ENCODE measurements at places on chromosomes 2 and 18.

DNA sequence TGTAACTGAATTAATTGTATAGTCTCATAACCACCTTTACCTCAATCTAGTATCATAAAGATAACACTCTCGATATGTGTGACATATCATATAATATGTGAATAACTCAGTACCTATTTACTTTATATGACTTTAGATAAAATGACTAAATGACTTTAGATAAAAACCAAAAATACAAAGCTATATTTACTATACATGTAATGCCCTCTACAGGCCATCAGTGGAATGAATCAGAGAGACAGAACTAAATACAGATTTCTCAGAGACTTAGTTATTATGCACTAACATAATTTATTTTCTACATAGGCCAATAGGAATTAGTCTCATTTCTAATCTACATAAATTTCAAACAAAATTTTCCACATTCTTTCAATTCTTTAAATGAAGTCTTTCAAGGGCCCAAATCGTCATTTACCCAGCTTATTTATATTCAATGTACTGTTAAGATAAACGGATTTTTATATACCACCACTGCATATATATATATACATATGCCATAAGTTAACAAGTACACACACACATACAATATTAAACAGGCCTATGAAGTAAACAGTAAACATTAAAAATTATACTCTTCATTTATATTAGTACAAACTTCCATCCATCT, 219.9 kb downstream of the EXOC6B start:
- H3K4me3 ChIP-seq: no peak overlapping the region
- no peaks in the 10 kb centered on the region for H3K36me3 ChIP-seq
- no peaks in the 10 kb centered on the region for H3K27me3 ChIP-seq
- no peaks in the 10 kb centered on the region for H3K4me1 ChIP-seq

DNA sequence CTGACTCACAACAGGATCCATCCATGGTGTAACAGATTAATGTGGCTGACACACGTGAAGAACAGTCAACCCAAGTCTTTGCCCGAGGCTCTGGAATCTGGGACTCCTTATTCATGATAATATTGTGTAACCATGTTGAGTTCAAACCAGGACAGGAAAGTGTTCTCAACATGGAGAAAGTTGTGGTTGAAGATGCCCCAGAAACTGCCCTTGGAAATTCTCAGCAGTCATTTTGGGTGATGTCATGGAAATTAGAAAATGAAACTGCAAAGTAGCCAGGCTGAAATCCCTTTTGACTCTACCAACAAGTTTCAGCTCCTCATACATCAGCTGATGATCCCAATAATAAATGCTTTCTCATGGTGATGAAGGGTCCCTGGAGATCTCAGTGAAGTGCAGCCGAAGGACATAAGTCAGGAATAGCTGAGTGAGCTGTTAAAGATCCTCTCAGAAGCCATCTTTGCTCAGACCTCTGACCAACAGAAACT, 307.7 kb downstream of the TNS1 start:
- no peak overlapping the region for H3K4me3 ChIP-seq
- H3K27ac ChIP-seq: no peak overlapping the region
- H3K4me1 ChIP-seq: no peaks in the 10 kb centered on the region
- no peaks in the 10 kb centered on the region for H3K36me3 ChIP-seq

DNA sequence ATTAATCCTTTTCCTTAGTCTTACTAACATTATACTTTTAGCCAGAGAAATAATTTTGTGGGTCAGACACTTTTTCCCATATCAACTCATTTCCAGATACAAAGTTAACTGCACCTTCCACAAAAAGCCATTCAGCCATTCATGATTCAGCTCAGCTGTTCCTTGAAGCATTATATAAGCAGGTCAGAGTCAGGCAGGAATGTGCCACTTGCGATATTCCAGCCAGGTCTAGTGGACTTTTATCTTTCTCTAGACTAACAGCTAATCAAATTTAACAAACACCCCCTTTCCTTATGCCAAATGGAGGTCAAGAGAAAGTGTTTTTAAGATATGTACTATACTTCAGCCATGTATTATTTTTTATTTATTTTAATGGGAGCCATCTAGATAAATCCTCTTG, 75.6 kb upstream of the EPB41L3 start:
- H3K4me3 ChIP-seq: no peak overlapping the region
- no peak overlapping the region for H3K27ac ChIP-seq
- H3K4me1 ChIP-seq: no peaks in the 10 kb centered on the region
- H3K36me3 ChIP-seq: no peaks in the 10 kb centered on the region
- DNase-seq: no peak

- H3K27me3 ChIP-seq: no peaks in the 10 kb centered on the region
- no peak overlapping the region for H3K4me3 ChIP-seq
- H3K36me3 ChIP-seq: no peaks in the 10 kb centered on the region
- no peaks in the 10 kb centered on the region for H3K4me1 ChIP-seq
- no peak for DNase-seq
These were observed 81.1 kb downstream of the UPP2 start for GRCh38 chr2:158182676-158183295.

GRCh38 chr2:234863043-234863934, 88.5 kb upstream of the SH3BP4 start:
- no peak overlapping the region for H3K4me3 ChIP-seq
- no peaks in the 10 kb centered on the region for H3K27me3 ChIP-seq
- no peak for DNase-seq
- no peak overlapping the region for H3K27ac ChIP-seq
- no peaks in the 10 kb centered on the region for H3K36me3 ChIP-seq

DNA sequence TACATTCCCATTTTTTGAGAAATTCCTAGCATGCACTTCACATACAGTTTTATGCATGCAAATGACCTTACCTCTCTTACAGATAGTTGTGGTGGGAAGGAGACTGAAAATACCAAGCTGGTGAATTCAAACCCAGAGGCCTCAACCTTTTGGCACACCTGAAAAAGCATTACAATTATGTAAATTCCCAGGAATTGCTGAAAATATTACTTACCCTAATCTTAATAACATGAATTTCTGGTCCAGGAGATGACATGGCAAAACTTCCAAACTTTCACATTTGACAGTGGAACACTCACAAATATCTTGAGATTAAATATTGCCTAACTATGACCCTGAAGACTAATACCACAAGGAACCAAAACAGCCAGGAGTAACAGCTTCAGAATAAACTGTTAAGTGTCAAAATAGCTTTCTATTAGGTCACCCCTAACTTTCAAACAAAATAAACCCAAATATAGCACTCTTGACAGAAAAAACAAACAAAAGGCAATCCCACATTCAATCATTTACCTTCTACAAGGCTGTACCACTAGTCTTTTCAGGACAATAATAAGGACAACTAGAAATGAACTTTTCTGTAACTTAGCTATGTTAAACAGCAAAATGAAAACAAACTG, 10.9 kb upstream of the PEX13 start:
- H3K27ac ChIP-seq: no peak overlapping the region
- H3K27me3 ChIP-seq: no peaks in the 10 kb centered on the region
- no peak for DNase-seq
- H3K4me3 ChIP-seq: no peak overlapping the region

DNA sequence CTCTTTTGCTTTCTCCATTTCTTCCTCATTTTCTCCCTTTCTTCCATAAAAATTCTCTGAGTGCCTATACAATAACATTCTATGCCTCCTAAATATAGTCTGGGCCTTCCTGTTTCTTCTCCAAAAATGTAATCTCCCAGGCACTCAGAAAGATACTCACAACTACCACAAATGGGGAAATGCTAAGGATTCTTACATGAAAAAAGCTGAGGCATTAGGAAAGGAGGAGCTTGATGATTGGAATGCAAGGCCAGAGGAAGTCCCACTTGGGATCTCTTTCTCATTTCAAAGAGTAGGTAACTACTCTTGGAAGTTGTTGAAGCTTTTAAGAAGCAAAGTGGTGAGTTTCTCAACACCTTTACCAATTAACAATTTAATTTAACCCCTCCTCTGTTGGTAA, 3.4 kb downstream of the VSNL1 start:
- H3K27ac ChIP-seq: no peak overlapping the region
- H3K36me3 ChIP-seq: no peaks in the 10 kb centered on the region
- H3K4me3 ChIP-seq: no peak overlapping the region
- no peaks in the 10 kb centered on the region for H3K4me1 ChIP-seq
- H3K27me3 ChIP-seq: peaks cover 6% of the 10 kb centered on the region
- DNase-seq: no peak

- no peaks in the 10 kb centered on the region for H3K27me3 ChIP-seq
- H3K36me3 ChIP-seq: no peaks in the 10 kb centered on the region
- no peak overlapping the region for H3K4me3 ChIP-seq
- no peak for DNase-seq
- H3K4me1 ChIP-seq: no peaks in the 10 kb centered on the region
- H3K27ac ChIP-seq: no peak overlapping the region
These were observed 286.6 kb downstream of the DPP10 start for GRCh38 chr2:114729026-114729425.

DNA sequence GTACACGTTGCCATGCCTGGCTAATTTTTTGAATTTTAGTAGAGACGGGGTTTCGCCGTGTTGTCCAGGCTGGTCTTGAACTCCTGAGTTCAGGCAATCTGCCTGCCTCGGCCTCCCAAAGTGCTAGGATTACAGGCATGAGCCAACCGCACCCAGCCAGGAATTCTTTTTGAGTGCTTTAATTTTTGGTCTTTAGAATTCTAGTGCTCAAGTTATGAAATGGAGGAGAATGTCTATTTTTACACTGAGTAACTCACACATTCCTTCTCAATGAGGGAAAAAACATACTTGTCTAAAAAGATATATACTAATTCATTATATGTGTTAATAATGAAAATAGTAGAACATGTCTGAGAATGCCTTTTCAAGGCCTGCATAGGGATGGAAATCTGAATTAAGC, 8.5 kb downstream of the ZNF396 start:
- no peak for DNase-seq
- H3K36me3 ChIP-seq: no peaks in the 10 kb centered on the region
- no peaks in the 10 kb centered on the region for H3K4me1 ChIP-seq
- no peak overlapping the region for H3K4me3 ChIP-seq
- H3K27me3 ChIP-seq: no peaks in the 10 kb centered on the region

GRCh38 chr2:33929467-33929866, 330.4 kb upstream of the FAM98A start:
- no peak overlapping the region for H3K4me3 ChIP-seq
- H3K27me3 ChIP-seq: no peaks in the 10 kb centered on the region
- no peak for DNase-seq
- H3K27ac ChIP-seq: no peak overlapping the region

DNA sequence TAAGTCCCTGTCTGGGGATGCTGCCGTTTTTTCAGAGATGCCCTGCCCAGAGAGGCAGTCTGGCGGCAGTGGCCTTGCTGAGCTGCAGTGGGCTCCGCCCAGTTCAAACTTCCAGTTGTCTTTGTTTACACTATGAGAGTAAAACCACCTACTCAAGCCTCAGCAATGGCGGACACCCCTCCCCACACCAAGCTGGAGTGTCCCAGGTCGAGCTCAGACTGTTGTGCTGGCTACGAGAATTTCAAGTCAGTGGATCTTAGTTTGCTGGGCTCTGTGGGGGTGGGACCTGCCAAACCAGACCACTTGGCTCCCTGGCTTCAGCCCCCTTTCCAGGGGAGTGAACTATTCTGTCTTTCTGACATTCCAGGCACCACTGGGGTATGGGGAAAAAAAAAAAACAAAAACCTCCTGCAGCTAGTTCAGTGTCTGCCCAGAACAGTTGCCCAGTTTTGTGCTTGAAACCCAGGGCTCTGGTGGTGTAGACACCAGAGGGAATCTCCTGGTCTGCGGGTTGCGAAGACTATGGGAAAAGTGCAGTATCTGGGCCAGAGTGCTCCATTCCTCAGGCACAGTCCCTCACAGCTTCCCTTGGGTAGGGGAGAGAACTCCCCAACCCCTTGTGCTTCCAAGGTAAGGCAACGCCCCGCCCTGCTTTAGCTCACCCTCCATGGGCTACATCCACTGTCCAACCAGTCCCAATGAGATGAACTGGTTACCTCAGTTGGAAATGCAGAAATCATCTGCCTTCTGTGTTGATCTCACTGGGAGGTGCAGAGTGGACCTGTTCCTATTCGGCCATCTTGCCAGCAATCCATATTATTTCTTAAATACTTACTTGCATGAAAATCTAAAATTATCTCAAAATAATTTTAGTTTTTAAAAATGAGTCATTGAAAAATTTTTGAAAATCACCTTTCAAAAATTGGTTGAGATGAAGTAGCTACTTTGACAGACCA, 338.0 kb downstream of the OSR1 start:
- H3K4me1 ChIP-seq: no peaks in the 10 kb centered on the region
- no peaks in the 10 kb centered on the region for H3K36me3 ChIP-seq
- no peaks in the 10 kb centered on the region for H3K27me3 ChIP-seq
- H3K27ac ChIP-seq: no peak overlapping the region
- no peak overlapping the region for H3K4me3 ChIP-seq

DNA sequence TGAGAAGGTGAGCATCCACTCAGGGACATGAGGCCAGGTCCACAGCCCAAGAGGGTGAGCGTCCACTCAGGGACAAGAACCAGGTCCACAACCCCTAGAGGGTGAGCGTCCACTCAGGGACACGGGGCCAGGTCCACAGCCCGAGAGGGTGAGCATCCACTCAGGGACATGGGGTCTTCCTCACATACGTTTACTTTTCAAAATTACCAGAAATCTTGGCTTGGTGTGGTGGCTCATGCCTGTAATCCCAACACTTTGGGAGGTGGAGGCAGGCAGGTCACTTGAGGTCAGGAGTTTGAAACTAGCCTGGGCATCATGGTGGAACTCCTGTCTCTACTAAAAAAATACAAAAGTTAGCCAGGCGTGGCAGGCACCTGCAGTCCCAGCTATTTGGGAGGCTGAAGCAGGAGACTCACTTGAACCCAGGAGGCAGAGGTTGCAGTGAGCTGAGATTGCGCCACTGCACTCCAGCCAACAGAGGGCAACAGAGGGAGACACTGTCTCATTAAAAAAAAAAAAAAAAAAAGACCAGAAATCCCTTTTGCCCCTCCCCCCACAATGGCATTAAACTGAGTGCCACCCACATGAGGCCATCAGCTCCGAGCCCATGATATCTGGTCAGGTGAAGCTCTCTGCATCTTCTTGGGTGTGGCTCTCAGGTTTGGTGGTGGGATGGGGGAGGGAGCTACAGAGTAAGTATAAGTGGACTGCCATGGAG, 9.0 kb upstream of the MBP start:
- peaks cover 23% of the 10 kb centered on the region for H3K4me1 ChIP-seq
- no peak for DNase-seq
- H3K4me3 ChIP-seq: no peak overlapping the region
- no peaks in the 10 kb centered on the region for H3K27me3 ChIP-seq

DNA sequence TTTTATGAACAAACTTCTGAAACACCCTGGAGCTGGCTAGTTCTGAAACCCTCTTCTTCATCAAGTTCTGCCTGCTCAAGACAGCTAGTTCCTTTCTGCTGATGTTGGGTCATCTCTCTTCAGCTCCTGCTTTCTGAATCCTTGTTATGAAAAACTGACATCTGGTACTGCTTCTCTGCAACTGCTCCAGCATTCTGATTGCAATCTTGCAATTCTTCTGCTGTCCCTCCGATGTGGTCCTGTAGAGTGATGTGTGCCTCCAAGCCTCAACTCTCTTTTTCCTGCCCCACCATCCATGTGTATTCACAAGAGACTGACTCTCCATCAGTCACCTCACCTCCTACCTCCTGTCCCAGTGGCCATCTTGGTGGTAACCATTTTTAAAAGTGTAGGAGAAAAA, 21.8 kb downstream of the COL6A3 start:
- H3K36me3 ChIP-seq: no peaks in the 10 kb centered on the region
- DNase-seq: no peak
- no peak overlapping the region for H3K4me3 ChIP-seq
- H3K27ac ChIP-seq: no peak overlapping the region

- no peak overlapping the region for H3K4me3 ChIP-seq
- H3K36me3 ChIP-seq: no peaks in the 10 kb centered on the region
- H3K27me3 ChIP-seq: no peaks in the 10 kb centered on the region
These were observed 87.5 kb upstream of the ALKAL2 start for GRCh38 chr2:375270-375955.

GRCh38 chr18:5439986-5440696, 103.7 kb downstream of the EPB41L3 start:
- DNase-seq: no peak
- H3K4me1 ChIP-seq: no peaks in the 10 kb centered on the region
- H3K27me3 ChIP-seq: no peaks in the 10 kb centered on the region
- H3K36me3 ChIP-seq: no peaks in the 10 kb centered on the region
- no peak overlapping the region for H3K27ac ChIP-seq

All from effector memory CD4-positive, alpha-beta T cell (primary cell).